Muscle of back (tissue), 13 donors: ENCODE measurements at places on chromosomes 12 and 14. TPM values are rescaled to one million over a fixed set of nuclear protein-coding genes. Genes with fewer than 3 reads are reported as not detected.

DNA sequence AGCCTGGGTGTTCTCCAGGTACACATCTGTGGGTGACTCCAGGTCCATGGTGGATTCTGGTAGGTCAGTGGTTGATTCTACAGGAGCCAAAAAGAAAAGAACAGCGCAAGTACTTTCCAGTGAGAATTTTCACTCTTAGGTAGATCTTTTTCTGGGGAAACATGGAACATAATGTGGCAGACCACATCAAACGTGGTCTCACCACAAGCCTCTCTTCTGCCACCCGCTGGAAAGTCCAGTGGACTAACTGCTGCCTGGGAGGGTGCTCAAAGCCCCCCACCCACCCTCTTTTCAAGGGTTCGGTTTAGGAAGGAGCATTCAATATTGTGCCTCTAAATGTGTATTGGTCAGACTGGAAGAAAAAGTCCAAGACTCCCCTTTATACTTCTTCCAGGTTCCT is 36.1 kb upstream of the PRB2 start:
- no peak for DNase-seq

- peak; percentile 87 for DNase-seq
These were observed 281.0 kb upstream of the RGS6 start for GRCh38 chr14:71651228-71651627.

DNA sequence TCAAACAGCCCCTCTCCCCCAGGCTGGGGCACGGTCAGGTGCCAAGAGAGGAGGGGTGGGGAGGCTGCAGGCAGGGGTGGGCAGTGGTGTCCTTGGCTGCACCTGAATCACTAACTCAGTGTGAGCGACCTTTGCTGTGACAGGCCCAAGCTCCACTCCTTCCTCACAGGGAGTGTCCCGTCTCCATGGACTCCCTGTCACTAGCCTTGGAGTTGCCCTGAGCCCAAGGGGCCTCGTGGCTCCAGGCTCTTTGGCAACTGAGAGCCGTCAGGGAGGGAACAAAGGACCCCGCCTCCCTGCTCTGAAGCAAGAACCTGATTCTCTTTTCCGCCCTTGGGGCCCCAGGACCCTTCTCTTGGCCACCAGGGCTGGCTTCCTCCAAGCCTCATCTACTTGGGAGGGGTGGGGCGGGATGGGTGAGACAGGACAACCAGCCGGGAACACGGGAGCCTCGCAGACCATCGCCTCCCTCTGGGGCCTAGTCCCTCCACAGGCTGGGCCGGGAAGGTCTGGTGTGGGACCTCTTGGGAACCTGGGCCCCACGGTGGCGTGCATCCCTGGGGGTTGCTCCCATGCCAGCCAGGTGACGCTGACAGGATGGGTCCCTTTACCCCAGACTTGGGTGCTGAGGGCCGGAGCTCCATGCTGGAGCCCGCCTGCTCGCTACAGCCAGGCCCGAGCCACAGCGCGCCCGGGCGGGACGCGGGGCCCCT is 935 bp upstream of the ADSS1 start:
- no peak for DNase-seq

Gene CLEC2A
- not detected for polyA plus RNA-seq
